ENCODE measurements at places on chromosomes 2 and 18.

GRCh38 chr2:65791404-65791975, 359.1 kb upstream of the SPRED2 start:
- no peak for DNase-seq

- no peak for DNase-seq
Measured at GRCh38 chr2:103784261-103784660, 1022.4 kb downstream of the TMEM182 start.

- DNase-seq, result peak; percentile 55
Measured at GRCh38 chr2:26469092-26469710, 8.7 kb downstream of the OTOF start.

- DNase-seq, result no peak
Measured at GRCh38 chr2:84238907-84239306, 220.2 kb downstream of the SUCLG1 start.

GRCh38 chr2:227206406-227206805, 42.0 kb downstream of the COL4A3 start:
- no peak for DNase-seq
